ENCODE measurements at places on chromosomes 11 and 22.

DNA sequence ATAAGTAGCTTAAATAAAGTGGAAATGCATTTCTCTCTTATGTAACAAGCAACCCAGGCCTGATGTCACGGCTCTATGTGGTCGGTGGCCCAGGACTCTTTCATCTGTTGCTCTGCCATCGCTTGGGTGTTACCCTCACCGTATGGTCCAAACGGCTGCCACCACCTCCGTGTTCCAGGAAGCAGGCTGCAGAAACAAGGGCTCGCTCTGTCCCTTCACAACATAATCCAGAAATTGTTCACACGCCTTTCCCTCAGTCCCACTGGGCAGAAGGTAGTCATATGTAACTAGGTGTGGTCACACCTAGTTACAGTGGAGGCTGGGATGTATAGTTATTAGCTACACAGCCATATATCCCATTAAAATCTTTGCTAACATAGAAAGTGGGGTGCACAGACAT, 421.0 kb downstream of the SOX6 start:
- no peak for DNase-seq

DNA sequence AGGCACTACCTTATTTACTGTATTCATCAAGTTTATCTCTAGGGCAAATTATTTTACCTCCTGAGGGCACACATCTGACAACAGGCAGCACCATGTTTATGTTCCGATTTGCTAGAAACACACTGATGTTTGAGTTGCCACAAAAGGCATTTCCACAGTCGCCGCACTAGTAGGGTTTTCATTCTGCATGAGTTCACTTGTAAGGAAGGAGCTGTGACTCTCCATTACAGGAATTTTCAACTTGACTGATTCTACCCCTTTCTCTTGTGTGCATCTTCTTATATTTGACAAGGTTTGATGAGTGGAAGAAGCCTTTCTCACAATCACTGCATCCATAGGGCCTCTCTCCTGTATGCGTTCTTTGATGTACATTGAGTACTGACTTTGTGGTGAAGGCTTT, 455.9 kb upstream of the CNTN5 start:
- no peak for DNase-seq

DNA sequence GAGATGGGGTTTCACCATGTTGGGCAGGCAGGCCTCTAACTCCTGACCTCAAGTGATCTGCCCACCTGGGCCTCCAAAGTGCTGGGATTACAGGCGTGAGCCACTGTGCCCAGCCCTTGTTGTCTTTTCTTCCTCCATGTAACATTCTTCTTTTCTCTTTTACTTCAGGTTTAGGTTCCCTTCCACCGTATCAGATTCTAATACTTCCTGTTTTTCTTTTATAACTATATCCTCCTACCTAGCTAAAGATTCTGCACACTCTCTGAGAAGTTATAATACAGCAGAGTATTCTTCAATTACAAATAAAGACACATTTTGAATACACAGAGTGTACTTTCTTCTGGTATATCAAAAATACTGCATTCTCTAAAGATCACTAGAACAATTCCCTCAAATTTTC, 33.2 kb upstream of the GAB2 start:
- no peak for DNase-seq

DNA sequence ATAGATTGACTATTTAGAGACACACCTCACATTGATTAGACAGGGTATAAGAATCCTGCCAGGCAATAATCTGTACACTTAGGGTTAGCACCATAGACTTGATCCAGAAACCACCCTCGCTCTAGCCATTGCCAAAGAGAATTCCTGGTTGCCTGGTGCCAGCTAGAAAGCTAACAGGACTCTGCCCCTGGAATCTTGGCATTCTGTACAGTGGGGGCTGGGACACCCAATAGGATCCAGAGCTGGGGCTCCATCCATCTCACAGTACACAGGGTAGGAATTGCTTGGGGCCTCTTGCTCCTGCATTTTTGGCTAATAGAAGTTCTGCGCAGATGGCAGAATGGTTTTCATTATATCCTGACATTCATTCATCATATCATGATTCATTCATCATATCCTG, 3.0 kb upstream of the APLNR start:
- no peak for DNase-seq

DNA sequence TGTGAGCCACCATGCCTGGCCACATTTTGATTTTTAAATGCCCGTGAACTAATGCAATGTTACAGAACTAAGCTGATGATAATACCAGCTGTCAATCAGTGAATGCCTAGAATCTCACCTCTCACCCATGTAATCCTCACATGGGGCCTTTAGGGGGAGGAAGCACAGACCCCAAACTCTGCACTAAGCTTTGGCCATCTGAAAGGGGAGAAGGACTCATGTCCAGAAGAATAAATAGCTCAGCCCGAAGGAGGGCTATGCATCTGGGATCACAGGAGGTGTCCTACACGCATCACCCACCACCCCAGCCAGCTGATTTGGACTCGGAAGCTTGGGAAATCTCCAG, 36.0 kb upstream of the YPEL1 start:
- DNase-seq: no peak

Data from NCI-H2107 (cell line).